A172 (cell line): ENCODE measurements at places on chromosomes 3 and 15. TPM values are rescaled to one million over a fixed set of nuclear protein-coding genes. Genes with fewer than 3 reads are reported as not detected.

CADPS gene
- total RNA-seq: not detected in 2 replicates

PXYLP1 gene
- total RNA-seq: 5.6 TPM in 2 replicates

AADAC gene
- total RNA-seq: 2.3 and 2.8 TPM in 2 replicates

GHRL gene
- not detected in 2 replicates for total RNA-seq

ATP8B4 gene
- 0.10 and 0.34 TPM in 2 replicates for total RNA-seq

ZNF592 gene
- total RNA-seq: 5.6 and 6.9 TPM in 2 replicates

AP3B2 gene
- total RNA-seq: 0.09 and 0.29 TPM in 2 replicates

SUCNR1 gene
- total RNA-seq: 506 and 549 TPM in 2 replicates

HTR3C gene
- not detected in 2 replicates for total RNA-seq

EFHB gene
- 0.71 TPM in 1 of 2 replicates, not detected in the other for total RNA-seq

HCN4 gene
- total RNA-seq: 0.28 and 0.60 TPM in 2 replicates

REC114 gene
- total RNA-seq: not detected in 2 replicates

UBA5 gene
- total RNA-seq: 40.1 and 56.6 TPM in 2 replicates

HRG gene
- total RNA-seq: not detected in 2 replicates

CCR9 gene
- total RNA-seq: not detected in 2 replicates

EID1 gene
- total RNA-seq: 301 and 330 TPM in 2 replicates

INAFM2 gene
- total RNA-seq: 12.7 and 14.7 TPM in 2 replicates
